ENCODE measurements at places on chromosomes 11 and 22. TPM values are rescaled to one million over a fixed set of nuclear protein-coding genes. Genes with fewer than 3 reads are reported as not detected.

DNA sequence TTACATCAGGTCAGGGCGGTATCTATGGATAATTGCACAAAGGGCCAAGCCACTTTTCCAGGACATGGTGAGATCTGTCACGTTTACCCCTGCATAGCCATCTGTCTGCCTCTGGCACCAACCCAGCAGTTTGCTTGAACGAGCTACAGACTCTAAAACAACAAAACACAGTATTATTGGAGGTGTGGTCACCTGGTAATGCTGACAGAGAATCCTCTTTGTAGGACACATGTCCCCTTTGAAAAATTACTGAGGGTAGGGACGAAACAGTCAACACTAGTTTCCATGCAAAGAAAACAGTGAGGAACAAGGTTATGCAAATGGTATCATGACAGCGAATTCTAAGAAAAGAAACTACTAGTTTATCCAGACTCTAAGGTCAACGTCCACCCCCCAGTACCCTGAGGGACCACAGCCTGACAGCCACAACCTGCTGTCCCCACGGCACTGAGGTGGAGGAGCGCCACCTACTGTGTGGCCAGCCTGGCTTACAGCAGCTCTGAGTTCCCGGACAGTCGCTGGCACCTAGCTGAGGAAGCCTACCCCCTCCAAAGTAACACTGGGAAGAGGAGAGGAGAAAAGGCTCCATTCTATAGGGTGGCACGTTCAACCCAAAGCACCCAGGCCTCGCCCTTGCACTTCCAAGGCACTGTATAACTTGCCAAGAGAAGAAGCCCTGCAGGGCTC lies 117.4 kb upstream of the BID start:
- DNase-seq = peak; percentile 80

DNA sequence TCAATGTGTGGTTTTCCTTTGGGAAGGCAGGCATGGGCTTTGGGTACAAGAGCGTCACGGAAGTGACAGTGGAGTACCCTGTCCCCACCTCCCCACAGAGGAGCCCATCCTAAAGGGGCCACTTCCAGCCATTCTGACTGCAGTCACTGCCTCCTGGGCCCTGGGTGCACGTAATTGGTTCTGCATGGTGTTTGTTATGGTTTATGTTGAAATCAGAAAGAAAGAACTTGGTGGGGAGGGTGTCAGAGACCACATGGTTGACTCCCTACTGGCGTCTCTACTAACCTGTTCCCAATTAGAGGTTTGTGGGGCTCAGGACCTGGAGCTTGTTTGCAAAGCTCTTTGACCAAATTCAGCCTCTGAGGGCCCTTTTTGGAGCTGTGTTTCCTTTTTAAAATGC lies 40.8 kb downstream of the RIBC2 start:
- no peak for DNase-seq

- no peak for DNase-seq
Observed at GRCh38 chr11:13772223-13773046, 104.0 kb downstream of the FAR1 start.

CARD16 gene
- 47.1 TPM for total RNA-seq

DNA sequence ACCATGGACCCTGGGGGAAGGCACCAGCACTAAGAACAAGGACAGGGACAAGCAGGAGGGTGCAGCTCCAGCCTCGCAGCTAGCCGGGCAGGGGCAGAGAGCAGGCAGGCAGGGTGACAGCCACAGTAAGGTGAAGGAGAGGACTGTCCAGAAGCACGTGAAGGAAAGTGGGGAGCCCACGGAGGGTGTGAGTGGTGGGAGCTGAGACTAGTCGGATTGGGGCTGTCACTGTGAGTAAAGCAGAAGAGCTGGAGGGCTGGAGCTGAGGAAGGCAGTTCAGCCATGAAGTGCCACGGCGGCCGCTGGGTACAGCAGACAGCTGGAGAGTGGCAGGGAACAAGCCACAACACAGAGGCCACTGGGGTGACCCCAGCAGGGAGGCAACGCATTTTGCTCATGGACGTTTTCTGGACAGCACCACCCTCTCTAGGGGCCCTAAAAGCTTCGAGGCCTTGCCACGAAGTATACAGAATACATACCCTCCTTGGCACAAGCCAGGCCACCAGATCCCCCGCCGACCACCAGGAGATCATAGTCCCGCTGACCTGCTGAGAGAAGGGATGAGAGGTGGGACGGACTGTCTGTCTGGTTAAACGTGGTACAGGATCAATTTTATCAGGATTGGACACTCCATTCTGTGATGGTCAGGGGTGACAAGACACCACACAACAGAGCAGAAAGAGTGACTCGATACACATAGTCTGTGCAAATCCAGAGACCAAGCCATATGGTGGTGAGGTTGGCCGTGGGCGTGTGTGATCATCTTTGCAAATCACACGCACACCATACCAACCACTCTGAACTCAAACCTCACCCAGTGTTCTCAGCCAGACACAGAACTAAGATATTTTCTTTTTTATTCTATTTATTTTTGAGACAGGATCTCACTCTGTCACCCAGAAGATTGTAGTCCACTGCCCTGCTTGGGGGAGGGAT lies 10.8 kb upstream of the COMT start:
- no peak for DNase-seq

GRCh38 chr22:30304495-30305244 lies 15.4 kb upstream of the CASTOR1 start:
- DNase-seq = peak; percentile 65

GRCh38 chr11:59756845-59757244 lies 1.7 kb downstream of the STX3 start:
- DNase-seq = peak; percentile 82

DNA sequence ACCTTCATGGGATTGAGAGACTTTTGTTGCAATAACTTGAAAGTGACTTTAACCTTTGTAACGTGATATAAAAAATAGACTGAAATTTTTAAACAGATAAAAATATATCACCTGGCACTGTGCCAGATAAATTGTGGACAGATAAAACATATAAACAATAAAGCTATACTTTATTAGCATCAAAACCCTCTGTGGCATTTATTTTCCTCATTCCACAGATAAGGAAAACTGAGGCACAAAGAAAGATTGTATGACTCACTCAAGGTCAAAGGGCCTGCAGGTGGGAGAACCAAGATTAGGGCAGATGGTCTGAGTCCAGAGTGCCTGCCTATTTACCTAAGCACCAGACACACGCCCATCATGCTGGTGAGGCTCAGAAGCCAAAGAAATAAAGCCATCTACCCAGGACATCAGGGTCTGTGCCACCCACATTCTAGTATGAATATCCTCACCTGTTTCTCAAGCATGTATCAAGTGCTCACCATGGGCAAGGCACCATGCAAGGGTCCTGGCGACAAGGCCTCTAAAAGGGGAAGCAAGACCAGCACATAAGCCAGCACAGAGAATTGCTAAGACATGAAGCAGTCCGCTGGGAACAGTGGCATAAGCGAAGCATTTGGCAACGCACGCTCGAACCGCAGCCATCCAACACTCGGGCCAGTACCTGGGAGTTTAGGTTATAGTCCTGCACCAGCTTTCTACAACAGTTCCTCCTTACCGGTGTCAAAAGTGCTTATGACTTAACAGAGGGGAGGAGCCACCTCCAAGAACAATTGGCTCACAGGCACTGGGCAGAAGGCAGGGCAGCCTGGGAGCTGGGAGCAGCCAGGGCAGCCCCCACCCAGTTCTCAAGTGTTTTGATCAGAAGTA lies 17.6 kb downstream of the MYH9 start:
- DNase-seq = peak; percentile 85

DNA sequence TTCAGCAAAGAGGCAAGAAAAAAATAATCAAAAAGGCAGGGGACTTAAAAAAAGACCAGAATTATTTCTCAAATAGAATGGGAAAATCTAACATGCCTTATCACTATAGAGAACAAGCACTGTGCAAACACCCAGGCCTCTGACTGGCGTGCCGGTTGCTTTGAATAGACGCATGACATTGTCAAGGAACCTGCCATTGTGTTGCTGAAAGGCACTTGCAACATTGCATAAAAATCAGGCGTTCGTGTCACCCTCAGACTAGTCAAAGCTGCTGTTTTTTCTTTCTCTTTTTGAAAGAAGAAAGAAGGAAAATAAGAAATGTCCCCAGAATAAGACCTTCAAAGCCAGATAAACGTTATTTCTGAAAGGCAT lies 549.3 kb upstream of the CADM1 start:
- no peak for DNase-seq

DNA sequence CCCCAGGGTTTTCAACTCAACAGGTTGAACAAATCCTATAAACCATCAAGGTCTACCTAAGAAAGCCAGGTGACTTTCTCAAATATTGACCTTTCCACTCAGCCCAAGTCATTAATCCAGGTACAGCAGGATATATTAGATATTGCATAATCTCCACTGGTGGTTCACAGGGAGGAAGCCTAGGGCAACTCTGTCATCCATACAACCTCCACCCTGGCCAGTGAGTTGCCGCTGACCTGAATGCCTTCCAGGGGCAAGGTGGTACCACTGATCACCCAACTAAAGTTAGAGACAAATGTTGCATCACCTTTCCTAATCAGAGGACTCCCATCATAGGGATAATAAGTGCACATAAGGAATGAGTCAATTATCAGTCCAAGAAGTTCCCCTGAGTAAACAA lies 22.9 kb downstream of the GUCD1 start:
- no peak for DNase-seq

DNA sequence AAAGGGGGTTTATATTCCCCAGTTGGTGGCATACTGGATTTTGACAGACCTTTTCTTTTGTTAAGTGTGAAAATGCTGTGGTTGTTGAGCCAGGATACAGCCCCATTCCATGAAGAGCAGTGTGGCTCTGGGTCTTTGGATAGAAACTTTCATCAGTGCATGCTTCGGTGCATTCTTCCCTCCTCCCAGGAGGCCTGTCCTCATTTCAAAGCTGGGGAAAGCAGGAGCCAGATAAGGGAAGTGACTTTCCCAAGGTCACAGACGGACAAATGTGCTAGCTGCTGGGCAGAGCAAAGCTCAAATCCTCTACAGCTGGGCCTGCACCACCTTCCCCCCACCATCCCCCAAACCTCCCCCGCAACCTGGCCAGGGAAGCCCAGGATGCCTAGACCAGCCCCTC lies 184.5 kb upstream of the NTM start:
- DNase-seq = no peak

GRCh38 chr11:19792510-19792909 lies 79.9 kb downstream of the NAV2 start:
- DNase-seq = no peak

GRCh38 chr11:65536412-65537295 lies 11.8 kb downstream of the SCYL1 start:
- no peak for DNase-seq

DNA sequence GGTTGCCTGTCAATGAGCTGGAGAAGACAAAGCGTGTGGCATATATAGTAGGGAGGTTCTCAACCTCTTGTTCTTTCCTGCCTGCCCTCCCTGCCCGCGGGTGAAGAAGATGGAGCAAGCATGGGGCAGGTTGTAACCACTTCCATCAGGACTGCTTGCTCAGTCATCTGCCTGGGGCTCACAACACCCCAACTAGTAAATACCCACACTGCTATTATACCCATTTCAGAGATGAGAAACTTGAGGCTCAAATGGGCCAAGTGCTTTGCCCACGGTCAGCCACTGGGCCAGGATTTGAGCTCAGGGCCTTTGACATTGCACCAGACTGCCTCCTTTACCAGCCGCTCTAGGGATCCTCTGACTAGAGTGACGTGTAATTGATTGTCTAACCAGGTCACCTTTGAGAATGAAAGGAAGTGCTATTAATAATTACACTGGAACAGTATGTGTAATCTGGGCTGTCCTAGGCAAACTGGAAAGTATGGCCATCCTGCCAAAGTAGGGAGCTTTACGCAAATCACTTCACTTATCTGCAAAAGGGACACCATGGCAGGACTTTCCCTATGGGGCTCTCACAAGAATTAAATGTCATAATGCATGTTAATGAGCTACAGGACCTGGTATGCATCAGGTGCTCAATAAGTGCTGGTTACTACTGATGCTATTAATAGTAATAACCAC lies 2.8 kb upstream of the CDC42EP1 start:
- no peak for DNase-seq

GRCh38 chr22:46150655-46151477 lies 540 bp downstream of the PPARA start:
- DNase-seq = no peak

- no peak for DNase-seq
Observed at GRCh38 chr11:44258190-44258489, 51.8 kb downstream of the ALX4 start.

DNA sequence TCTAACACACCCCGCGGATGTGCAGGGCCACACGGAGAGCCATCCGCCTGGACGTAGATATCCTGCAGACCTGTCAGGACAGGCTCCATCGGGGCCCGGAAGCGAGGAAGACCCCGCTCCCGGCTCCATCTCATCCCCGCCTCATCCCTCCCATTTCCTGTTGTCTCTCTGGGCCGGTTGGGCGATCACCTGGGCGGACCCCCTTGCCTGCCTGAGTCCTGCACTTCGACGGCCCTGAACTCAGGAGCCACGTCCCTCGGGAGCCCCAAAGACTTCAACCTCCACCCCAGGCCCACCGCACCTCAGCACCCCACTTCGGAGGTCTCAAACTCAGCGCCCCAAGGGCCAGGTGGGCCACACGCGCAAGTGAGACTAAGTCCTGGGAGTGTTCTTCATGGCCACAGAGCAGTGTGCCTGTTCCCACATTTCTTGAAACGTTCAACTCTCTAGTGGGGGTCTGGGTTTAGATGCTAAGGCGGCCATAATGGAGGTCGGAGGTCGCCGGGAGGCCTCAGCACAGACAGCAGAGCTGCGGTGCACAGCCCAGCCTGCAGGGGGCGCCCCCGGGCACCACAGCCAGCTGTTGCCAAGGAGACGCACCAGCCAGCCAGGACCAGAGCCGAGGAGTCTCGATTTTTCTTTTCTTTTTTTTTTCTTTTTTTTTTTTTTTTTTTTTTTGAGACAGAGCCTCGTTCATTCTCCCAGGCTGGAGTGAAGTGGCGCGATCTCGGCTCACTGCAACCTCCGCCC lies 26.0 kb upstream of the FADD start:
- DNase-seq = no peak

DNA sequence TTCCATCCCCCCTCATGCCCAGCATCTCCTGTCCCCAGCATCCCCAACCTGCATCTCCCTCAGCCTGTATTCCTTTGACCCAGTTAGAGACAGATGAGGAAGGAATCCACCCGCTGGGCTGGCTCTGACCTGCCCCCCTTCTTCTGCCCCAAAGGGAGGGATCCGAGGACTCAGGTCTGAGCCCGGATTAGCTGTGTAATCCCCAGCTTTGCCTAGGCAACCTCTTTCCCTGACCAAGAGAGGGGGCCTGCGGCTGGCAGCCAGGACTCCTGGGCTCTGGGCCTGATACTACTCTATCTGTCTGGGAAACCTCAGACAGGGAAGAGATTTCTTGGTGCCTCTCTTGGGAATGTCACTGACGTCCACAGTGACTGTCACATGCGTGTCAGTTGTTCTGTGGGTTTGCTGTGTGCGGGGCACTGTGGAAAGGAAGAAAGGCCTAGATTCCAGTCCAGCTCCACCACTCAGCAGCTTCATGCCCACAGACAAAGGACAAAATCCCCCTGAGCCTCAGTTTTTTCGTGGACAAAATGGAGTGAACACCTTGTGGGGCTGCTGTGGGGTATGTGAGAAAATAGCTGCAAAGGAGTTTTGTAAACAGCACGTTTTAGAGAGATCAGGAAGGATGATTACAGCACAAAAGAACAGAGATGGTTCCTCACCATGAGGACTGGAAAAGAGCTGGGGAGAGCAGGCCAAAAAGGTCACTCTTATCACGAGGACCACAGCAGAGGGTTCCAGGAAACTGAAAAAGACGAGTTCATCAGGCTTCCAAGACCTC lies 1.3 kb upstream of the NDUFV1 start:
- DNase-seq = no peak

Measured in left colon (tissue), 2 donors.